ENCODE measurements at places on chromosomes 1 and 21. TPM values are rescaled to one million over a fixed set of nuclear protein-coding genes. Genes with fewer than 3 reads are reported as not detected.

HENMT1 gene
- total RNA-seq, result 4.1 TPM

OR2T4 gene
- not detected for total RNA-seq

DNA sequence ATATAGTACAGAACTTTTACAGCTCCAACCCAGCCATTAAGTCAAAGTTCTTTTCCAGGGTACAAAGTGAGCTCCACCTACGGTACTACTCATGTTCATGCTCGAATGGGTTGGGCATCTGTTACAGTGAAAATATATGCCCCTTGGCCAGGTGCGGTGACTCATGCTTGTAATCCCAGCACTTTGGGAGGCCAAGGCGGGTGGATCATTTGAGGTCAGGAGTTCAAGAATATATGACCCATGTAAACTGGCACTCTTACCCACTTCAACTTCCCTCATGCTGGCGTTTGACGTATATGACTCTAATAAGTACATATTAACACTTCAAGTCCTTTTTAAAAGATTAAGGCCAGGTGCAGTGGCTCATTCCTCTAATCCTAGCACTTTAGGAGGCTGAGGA, 71.3 kb upstream of the PKN2 start:
- DNase-seq, result no peak

ABCA4 gene
- total RNA-seq, result 0.09 TPM

FMN2 gene
- total RNA-seq, result 8.1 TPM
